ENCODE measurements at places on chromosomes 3 and 15.

GRCh38 chr3:189908646-189909045 lies 212.1 kb downstream of the P3H2 start:
- no peak for DNase-seq

DNA sequence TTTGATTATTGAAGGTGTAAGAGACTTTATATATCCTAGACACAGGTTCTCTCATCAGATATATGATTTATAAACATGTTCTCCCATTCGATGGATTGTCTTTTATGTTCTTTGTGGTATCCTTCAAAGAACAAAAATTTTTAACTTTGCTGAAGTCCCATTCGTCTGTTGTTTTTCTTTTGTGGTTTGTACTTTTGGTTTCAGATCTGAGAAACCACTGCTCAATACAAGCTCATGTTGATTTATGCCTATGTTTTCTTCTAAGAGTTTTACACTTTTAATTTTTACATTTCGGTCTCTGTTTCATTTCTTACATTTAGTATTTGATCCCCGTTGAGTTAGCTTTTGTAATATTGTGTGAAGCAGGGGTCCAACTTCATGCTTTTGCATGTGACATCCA lies 103.3 kb upstream of the SPRED1 start:
- DNase-seq, result no peak

DNA sequence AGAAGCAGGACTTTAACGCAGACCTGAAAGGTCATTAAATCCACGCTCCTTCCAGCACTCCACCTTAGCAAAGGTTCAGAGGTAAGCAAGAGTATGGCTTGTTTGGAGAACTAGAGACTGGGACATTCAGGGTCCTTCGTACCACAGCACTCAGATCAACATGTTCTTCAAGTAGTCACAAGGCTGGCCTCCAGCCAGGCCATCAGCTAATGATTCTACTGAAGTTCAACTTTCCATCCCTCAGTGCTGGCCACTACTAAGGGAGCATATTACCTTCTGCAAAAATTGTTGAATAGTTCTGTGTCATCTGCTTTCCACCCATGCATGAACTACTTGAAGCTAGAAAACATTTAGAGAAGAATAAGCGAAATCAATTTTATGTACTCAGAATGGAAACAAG lies 17.6 kb downstream of the CD200R1L start:
- no peak for DNase-seq

DNA sequence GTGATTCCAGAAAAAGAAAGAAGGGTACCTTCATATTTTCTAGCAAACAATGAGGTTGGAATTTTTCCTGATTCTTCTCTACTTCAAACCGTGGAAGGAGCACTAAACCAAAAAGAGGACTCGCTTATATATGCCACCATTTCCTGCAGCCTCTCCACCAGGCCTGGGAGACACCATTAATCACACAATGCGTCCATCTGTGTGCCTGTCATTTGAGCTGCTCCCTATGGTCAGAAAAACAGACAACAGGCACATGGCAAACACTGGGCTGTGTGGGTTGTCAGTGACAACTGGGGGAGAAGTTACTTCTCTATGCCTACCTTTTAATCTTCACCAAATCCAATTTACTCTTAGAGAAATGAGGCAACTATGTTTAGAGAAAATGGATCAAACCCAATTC lies 71.9 kb downstream of the NR2F2 start:
- DNase-seq, result no peak

- DNase-seq, result no peak
These were observed 8.9 kb upstream of the IDH3A start for GRCh38 chr15:78140292-78140691.

DNA sequence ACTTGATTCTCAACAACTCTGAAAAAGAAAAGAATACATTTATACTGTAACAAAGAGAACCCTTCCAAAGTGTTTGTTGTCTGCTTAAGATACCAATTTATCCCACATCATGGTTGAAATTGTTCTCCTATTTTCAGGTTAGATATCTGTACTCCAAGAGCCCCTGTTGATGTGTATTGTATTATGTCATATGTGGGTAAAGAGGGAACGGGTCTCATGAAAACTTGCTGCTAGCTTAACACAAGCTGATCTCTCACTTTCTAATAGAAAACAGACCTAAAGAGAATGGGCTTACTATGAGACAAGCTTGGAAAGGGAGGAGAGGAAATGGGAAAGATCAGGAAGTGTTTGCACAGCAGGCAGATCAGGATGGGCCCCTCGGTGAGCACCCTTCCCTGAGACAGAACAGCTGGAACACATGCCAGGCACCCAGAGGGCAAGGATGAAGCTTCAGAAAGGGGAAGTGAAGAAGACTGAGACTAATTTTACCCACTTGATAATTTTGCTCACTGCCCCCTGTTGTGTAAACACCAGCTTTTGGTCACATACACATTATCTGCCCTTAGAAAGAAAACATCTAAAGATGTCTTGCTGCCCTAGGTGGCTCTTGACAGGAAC lies 747.9 kb upstream of the CCDC54 start:
- no peak for DNase-seq

- DNase-seq, result no peak
These were observed 3.4 kb upstream of the DISP2 start for GRCh38 chr15:40354408-40355171.

GRCh38 chr3:71503525-71504249 lies 79.8 kb downstream of the FOXP1 start:
- no peak for DNase-seq

DNA sequence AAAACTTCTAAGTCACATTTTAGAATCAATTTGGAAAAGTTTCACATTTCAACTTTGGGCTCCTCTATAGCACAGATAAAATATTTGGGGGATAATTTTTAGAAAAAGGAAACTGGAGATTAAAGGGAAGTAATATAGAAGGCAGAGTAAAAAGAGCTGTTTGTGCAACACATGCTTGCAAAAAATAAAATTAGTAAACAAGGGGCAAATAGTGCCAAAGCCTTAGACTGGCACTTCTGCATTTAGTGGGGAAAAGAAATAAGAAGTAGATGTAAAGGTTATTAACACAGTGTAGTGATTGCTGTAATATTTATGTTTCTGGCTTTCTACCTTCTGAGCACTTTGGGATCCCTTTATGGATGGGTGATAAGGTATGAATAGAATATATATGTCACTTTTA lies 246.6 kb downstream of the CBLB start:
- no peak for DNase-seq

DNA sequence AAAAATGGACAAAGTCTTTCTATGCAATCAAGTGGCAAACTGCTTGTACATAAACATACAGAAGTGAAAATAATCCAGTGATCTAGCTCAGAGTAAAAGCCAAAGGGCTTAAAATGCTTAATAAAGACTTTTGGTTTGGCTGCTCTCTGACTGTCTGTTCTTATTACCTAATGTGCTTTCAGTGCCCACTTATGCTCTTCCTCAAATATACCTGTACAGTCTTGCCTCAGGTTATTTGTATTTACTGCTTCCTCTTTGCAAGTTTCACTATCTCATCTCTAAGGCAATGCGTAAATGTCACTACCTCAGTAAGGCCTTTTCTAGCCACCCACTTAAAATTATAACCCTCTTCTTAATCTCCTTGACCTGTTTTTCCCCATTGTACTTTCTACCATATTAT lies 171.8 kb downstream of the EPHA6 start:
- DNase-seq, result no peak

DNA sequence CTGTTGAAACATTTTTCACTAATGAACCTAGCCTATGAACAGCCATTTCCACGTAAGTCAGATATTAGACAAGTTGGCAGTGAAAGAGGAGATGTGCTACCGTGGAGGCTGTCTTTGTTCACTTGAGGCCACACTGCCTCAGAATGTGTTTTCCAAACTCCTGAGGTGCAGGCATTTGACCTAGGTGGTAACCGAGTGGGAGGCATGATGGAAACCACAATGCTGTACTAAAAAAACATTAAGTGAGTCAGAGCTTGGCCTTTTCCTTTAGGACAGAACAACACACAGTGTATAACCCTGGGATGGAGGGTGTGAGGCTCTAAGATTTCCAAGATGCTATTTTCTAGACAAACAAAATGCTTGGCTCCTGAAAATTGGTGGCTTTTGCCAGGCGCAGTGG lies 406.3 kb downstream of the SOX2 start:
- no peak for DNase-seq

DNA sequence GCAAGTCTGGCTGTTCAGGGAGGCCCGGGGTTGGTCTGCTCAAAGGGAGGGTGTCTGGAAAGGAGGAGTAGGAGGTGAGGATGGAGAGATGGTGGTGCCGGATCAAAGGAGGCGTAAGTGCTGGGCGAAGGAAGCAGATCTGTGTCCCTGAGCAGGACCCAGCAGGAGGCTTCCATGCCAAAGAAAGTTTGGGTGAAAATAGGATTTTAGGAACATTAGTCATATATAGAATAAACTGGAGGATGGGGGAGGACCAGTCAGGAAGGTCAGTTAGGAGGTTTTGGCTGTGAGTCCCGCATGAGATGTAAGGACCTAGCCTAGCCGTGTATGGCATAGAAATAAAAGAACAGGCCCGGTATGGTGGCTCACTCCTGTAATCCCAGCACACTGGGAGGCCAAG lies 28.6 kb upstream of the VPS8 start:
- DNase-seq, result no peak

- no peak for DNase-seq
These were observed 154.1 kb downstream of the LIPC start for GRCh38 chr15:58585693-58586443.

DNA sequence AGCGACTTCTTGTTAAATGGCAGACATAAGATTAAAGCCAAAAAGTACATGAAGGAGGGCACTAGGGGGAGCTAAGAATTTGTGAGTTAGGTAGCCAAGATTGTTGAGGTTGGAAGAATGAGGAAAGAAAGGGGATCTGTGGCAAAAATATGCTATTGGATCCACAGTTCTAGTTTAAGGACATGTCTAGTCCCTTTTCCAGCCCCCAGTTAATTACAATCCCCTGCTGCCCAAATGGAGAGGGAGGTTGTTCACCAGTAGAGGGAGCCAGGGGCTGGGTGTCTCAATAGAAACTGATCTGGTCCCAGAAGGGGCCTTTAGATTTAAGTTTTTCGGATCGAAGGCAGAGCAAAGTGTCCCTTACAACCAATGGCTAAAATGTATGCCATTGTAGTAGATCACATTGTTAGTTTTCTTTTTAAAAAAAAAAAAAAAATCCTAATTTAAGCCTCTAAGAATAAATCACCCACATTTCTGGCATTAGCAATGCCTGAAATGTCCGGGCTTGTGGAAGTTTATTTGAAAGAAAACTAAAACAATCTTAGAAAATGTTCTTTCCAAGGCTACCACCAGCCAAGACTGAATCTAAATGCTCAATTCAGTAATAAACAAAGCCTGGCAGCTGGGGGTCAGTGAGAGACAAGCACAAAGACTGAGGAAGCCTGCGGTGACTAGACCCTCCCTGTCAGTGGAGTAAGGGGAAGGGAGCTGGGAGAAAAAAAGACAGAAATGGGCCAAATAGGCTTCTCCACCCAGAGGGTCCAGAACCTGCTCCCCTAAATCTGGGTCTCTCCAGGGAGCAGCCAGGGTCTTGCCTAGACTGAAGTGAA lies 7.1 kb downstream of the COL8A1 start:
- DNase-seq, result no peak

GRCh38 chr15:81297603-81298575 lies 26.1 kb downstream of the STARD5 start:
- no peak for DNase-seq

DNA sequence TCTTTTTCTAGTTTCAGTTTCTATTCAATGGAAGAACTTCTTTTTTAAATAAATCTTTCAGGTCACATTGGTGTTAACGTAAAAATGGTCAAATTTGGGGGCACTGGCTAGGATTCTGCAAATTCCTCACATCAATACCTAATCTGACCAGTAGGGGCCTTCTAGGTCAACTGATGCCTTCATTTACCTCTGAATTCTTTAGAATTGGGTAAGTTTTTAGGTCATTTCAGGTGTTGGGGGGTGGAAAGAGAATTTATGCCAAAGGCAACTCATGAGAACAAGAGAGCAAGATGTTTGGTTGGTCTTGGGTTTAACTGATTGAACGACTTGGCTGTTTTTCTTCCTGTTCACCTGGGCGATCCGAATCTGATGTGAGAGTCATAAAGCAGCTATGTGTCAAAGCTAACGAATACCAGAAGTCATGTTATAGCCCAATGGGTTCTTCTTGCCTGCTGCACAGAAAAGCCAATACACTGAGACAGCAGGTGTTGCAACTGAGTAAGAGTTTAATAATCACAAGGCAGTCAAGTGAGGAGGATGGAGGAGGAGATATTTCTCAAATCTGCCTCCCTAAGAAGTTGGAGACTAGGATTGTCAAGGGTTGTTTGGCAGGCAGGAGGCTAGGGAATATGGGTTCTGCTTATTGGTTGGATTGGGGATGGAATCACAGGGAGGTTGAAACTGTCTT lies 15.3 kb downstream of the LRRC49 start:
- no peak for DNase-seq

GRCh38 chr3:123406598-123406997 lies 42.3 kb downstream of the ADCY5 start:
- no peak for DNase-seq

DNA sequence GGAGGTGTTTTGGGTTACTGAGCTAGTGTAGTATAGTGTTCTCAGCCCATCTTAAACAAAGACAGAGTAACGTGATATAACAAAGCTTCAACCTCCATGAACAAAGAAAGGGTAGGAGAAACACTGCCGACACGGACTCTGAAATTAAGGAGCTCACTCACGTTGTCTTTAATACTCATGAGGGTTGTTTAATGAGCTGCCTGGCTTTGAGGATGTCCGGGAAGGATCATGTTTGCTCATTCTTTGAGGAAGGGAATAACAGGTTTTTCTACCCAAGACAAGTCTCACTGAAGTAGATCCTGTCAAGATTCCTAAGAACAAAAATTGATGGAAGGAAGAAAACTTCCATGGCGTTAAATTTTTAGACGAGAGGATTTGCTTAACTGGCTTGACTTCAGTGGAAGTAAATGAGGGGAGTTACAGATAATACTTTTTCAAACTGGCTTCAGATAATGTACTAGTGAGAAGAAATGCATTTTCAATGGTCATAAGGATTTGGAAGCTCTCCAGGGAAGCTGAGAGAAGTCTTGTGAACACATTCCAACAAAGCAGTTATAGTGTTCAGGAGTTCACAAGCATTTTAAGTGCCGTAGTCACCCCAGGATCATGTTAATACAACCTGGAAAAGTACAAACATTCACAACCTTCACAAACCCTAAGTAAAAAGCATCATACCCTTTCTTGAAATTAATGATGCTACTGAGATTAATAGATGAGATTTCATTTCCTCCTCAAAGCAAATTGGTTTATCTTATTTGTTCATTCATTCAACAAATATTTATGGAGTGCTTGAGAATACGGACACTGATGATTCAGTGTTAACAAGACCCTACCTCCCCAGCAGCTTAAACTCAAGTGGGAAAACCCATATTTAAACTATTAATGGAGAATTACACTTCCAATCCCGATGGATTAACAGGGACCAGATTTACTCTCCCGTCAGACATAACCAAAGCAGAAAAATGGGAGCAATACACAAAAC lies 101.5 kb downstream of the SHQ1 start:
- no peak for DNase-seq

GRCh38 chr3:126026277-126026751 lies 57.3 kb downstream of the ROPN1B start:
- no peak for DNase-seq

DNA sequence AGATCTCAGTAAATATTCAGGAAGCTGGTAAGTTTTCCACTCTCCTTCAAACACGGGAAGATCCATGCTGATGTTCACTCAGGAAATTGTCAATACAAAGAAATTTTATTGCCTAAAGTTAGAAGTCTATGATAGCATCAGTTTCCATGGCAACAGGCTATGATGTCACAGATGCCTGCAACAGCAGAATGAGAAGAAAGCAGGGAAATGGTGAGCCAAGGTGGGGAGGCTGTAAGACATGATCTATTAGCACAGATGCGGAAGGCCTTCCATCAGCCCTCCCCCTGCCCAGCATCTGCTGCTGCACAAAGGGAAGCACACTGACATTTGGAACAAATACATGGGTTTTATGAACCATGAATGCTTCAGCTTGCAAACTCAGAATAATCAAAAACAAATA lies 28.6 kb downstream of the EPHB1 start:
- DNase-seq, result no peak
